Fibroblast of villous mesenchyme (primary cell): ENCODE measurements at places on chromosomes 7 and 10. TPM values are rescaled to one million over a fixed set of nuclear protein-coding genes. Genes with fewer than 3 reads are reported as not detected.

- peak; percentile 28 for DNase-seq
Observed at GRCh38 chr10:15122477-15123030, 25.4 kb downstream of the RPP38 start.

DNA sequence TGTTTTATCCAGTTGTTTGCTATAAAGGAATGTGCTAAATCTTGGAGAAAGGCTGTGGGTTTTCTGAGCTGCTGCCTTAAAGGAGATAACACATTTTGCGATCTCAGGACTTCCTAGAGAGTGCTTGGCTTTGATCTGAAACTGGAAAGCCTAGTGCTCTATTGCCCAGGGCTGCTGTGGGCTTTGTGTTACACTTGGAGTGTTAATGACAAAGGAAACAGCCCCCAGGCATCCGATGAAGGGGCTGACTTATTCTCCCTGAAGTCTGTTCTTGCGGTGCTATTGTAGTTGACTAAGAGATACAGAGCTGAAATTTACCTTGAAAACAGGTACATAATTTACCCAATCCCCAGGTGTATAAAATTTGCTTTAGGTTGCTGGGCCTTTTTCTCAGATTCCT, 74.5 kb downstream of the SND1 start:
- DNase-seq = no peak

- no peak for DNase-seq
Observed at GRCh38 chr10:4306871-4307270, 519.1 kb upstream of the AKR1E2 start.

- DNase-seq = peak; percentile 71
Observed at GRCh38 chr10:33306126-33306525, 28.3 kb downstream of the NRP1 start.

DNA sequence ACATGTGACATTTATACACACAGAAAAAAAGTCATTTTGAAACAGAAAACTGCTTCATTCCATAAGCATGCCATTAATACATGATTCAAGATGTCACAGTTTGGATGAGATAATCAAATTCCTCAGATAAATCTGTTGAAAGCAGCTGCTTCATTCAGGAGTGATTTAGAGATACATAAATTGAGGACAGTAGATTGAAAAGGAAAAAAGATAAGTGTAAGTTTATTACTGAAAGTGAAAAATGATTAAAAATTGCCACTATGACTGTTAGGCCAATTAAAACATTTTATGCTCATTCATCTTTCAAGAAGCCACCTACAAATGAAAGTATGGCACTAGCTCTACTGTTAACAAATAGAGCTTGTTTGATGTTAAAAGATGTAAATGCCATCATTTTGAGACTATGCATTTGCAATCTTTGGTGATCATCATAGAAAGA, 136.9 kb upstream of the CDK6 start:
- DNase-seq = no peak

GRCh38 chr7:66255534-66256100, 50.5 kb downstream of the TPST1 start:
- DNase-seq = no peak

DNA sequence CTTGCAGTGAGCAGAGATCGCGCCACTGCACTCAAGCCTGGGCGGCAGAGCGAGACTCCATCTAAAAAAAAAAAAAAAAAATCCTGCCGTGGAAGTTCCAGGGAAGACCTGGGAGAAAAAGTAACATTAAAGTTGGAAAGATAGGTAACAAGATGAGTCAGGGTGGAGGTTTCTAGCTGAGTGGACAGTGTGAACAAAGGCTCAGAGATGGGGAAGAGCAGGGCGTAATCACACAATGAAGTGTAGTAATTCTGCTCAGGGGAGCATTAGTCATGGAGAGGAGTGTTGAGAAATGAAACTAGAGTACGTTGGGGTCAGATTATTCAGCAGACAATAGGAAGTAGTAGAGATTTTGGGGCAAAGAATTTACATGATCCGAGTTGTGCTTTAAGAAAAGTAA, 21.6 kb upstream of the WASL start:
- DNase-seq = peak; percentile 45

GRCh38 chr7:7653593-7654187, 13.1 kb downstream of the UMAD1 start:
- DNase-seq = peak; percentile 15

- DNase-seq = no peak
Observed at GRCh38 chr10:49647554-49647953, 31.9 kb upstream of the C10orf53 start.

- DNase-seq = peak; percentile 0
Observed at GRCh38 chr7:154867068-154867467, 135.9 kb downstream of the PAXIP1 start.

- DNase-seq = no peak
Observed at GRCh38 chr10:16105082-16105481, 244.8 kb upstream of the MINDY3 start.

DNA sequence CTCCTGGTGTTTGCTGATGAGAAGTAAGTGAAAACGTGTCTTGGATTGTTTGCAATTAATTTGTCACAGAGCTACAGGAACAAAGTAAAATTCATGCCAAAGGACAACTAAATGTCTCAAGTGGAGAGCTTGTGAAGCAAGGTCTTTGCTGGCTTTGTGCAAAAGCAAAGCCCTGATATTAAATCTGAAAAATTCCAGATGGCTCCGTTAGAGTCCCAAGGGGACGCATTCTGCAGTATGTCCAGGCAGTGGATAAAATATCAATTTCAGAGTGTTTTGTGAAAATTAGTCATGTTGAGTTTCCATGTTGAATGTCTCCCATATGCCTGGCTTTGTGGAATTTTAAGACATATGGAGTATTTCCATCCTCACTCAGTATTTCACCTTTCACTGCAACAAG, 102.5 kb upstream of the PTN start:
- DNase-seq = peak; percentile 21

GRCh38 chr10:77220150-77220549, 417.5 kb downstream of the KCNMA1 start:
- DNase-seq = no peak

DNA sequence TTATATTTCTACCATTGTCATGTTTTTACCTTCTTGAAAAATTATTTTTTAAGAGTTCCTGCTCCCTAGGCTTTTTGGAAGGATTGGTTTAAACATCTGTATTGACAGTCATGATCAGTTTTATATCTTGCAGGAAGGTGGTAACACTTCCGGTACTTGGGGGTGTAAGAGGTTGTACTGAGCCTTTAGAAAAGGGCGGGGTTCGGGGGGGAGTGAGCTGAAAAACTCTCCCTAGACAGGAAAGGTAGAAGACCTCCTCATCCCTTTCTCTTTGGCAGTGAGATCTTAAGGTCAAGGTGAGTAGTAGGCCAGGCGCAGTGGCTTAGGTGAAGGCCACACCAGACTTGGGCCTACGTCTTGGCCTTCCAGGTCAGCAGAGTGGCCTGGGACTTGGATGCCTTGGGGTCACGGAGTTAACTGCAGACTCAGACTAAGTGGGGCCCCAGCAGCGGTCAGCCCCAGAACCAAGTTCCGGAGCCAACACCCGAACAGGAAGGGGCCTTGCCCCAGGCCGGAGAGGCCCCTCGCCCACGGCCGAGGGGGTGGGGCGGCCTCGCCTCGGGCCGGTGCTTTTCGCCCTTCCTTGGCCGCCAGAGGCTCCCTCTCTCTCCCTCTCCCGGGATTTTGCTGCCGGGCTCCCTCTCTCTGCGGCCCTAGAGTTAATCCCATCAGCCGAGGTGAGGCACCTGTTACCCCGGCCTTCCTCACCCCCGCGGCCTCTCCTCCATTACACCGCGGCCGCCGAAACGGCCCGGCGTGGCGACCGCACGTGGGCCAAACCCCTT, at the start of gene PPP1R9A:
TSS of gene PPP1R9A (plus strand) at position 569 of the 785 bp plus-strand sequence. CDS start 2,520 bp downstream, outside the sequence.
- no peak for DNase-seq

DNA sequence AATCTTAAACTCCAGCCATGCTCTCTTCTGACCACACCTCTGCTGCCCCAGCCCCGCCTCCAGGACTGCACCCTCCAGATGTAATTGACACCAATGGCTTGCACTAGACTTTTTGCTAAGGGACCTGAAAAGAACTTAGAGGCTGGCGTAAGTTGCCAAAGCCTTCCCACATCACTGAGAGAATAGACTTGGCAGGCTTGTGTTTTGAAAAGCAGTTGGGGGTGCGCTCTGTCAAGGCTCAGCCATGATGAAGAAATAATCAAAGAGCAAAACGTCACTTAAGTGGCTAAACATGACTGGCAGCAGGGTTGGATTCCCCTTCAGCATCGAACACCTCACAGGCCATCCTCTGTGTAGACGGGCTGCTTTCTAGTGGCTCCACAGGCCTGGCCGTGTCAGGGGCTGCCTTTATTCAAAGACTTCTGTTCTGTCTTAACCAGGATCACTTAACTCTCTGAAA, 195.2 kb upstream of the C7orf33 start:
- no peak for DNase-seq

DNA sequence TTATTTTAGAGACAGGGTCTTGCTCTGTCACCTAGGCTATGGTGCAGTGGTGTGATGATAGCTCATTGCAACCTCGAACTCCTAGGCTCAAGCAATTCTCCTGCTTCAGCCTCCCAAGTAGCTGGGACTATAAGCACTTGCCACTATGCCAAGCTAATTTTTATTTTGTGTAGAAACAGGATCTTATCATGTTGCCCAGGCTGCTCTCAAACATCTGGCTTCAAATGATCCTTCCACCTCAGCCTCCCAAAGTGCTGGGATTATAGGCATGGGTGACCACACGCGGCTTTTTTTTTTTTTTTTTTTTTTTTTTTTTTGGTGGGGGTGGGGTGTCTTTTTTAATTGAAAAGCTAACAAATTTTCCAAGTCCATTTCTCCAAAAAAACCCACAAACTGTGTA, 18.4 kb downstream of the HPS6 start:
- DNase-seq = no peak

DNA sequence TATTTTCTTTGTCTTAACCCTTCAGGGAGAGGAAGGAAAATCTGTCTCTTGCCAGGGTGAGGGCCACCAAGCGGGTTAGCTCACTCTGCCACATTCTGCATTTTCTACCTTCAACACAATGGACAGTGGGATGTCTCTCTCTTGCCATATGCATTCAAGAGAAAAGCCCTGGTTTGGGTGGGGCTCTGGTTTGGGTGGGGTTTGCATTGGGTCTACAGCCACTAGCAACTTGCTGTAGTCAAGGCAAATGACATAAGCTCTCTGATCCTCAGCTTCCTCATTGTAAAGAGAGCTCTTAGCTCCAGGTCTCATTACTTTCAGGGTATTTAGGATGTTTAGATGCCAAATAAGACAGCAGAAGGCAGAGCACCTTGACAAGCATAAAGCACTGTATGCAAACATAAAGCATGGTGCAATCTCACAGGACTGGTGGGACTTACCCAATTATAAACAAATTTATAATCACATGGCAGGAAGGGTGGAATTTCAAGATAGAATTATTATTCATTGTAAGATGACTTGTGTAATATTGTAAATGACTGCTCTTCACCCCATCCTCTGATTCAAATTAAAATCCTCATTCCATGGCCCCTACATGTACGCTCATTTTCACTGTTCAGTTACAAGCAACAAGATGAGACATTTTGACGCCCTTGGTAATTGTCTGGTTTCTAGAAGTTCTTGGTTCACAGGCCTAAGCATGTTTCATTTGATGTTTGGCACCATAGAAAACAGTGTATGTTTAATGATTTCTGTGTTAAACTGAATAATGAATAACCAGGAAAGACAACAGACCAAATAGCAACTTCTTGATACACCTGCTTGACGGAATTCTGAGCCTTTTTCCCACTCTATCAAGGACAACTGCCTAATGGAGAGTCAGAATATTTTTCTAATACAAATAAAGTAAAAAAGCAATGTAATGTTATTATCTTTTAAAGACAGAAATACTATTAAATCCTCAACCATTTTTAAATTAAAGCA, 258.9 kb downstream of the KCNMA1 start:
- no peak for DNase-seq

GRCh38 chr10:2232479-2232878, 495.2 kb upstream of the ADARB2 start:
- no peak for DNase-seq

GRCh38 chr10:117960345-117960935, 86.3 kb downstream of the RAB11FIP2 start:
- no peak for DNase-seq

GRCh38 chr7:64308016-64308270, 5.8 kb upstream of the ZNF736 start:
- no peak for DNase-seq

DNA sequence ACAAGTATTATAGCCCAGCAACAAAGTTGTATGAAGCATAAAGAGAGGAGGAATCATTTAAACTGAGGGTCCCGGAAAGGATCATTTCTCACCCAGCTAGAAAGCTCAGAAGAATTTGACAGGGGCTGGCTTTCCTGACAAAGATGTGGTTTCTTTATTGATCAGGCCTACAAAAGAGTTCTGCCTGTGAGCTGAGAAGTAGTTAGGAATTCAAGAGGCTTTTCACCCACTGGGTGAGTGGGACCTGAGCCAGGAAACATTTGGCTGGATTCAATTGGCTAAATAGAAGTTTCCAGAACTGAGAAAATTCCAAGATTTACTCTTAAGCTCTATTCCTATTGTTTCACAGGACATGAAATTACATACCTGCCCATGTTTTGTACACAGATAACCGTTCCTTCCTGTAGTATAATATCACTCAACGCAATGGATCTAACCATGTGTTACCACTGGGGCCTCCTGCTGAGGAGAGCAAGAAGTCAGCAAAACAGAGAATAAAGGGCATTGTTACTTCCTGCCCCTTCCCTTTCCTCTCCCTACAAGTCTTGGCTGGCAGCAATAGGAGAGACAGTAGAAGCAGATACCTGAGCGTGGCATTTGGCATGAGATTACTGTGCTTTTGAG, 53.9 kb upstream of the PAPSS2 start:
- no peak for DNase-seq

- DNase-seq = no peak
Observed at GRCh38 chr7:67825356-67825755, 828.7 kb downstream of the TYW1 start.

- no peak for DNase-seq
Observed at GRCh38 chr7:77157446-77157845, 35.0 kb downstream of the CCDC146 start.

GRCh38 chr10:63673246-63673645, 152.0 kb downstream of the REEP3 start:
- no peak for DNase-seq

Gene PCGF5
- total RNA-seq = 26.4 and 29.4 TPM in 2 replicates

Gene OR2A42
- under 0.01 TPM in 2 replicates for total RNA-seq

Gene JCAD
- total RNA-seq = 7.8 and 18.7 TPM in 2 replicates

Gene DYDC2
- under 0.01 TPM in 1 of 2 replicates, not detected in the other for total RNA-seq

Gene TET1
- 8.4 and 9.5 TPM in 2 replicates for total RNA-seq

Gene TFEC
- not detected in 2 replicates for total RNA-seq

Gene URGCP
- 25.8 and 38.9 TPM in 2 replicates for total RNA-seq

Gene SHTN1
- 2.2 and 2.6 TPM in 2 replicates for total RNA-seq

Gene LRRC18
- total RNA-seq = not detected in 2 replicates

Gene SORCS1
- total RNA-seq = not detected in 2 replicates
